Left forelimb (tissue), 1 donor: ENCODE measurements at places on chromosomes 6 and 20.

DNA sequence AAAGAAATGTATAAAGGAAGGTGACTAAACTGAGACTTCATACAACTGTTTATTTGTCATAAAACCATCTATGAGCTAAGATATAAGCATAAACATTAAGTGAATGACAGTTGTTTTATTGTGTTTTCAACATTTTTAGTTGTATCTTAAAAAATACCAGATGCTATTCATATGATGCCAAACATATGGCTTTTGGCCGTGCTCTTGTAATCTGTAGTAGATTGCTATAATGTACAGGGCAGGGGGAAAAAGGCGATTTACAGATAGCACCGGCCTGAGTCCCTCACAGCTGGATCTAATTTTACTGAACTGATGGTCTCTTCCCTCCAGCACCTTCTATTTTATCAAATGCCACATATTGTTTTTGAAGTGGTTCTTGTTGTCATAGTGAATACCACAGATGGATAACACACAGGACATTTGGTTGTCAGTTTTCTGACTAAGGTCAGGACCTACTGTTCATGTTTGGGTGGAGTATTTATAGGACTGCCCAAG is 48.2 kb downstream of the CENPW start:
- DNase-seq, result no peak

DNA sequence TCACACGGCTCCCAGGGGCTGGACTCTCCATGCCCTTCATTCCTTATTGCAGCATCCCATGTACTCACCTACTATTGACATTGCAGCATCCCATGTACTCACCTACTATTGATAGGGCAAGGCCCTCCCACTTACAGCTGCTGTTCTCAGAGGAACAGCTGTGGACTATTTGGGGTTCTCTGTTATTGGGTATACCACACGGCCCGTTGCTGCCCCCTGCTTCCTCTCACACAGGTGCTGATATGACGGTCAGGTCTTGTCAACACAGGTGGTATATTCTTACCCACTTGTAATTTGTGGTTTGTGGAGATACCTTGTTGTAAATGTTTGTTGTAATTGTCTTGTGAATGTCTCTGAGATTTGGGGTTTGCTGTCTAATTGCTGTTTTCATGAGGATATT is 18.8 kb downstream of the ALDH5A1 start:
- no peak for DNase-seq

- DNase-seq, result no peak
Measured at GRCh38 chr6:37069639-37070038, 64.2 kb downstream of the FGD2 start.

- DNase-seq, result no peak
Measured at GRCh38 chr6:45702849-45703739, 312.6 kb downstream of the CLIC5 start.

GRCh38 chr6:81981812-81982211 is 229.3 kb upstream of the TENT5A start:
- DNase-seq, result no peak

DNA sequence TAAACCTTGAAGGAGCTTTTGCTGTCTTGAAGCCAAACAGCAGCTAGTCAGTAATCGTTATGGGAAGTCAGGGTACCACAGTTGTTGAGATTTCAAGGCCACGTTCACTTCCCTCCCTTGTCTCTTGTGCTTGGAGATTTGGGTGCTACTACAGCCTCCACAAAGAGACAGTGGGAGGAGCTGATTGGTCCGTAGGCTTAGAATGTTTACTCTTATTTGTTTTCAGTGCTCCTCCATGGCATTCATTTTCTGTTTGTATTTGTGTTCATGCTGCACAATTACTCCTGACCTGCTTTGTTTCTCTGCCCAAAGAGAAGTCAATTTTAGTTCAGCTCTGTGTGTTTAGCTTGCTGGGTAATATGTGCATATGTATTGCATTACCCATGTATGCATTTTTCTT is 147.7 kb downstream of the PRL start:
- no peak for DNase-seq

DNA sequence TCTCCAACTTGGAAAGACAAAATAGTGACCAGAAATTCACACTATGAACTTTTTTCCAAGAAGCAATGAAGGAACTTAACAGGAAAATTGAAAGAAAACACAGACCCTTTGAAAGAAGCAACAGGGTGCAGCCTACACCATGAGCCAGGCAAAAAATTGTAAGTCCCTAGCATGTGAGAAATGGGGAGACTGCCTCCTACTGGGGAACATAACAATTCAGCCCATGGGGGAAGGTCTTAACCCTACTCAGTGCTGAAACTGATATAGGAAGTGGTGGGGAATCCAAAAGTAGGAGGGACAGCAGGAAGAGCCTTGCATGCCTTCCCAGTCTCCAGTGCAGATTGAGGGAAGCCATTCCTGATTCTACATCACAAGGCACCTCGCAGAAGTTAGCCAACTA is 235.1 kb upstream of the UFL1 start:
- no peak for DNase-seq

DNA sequence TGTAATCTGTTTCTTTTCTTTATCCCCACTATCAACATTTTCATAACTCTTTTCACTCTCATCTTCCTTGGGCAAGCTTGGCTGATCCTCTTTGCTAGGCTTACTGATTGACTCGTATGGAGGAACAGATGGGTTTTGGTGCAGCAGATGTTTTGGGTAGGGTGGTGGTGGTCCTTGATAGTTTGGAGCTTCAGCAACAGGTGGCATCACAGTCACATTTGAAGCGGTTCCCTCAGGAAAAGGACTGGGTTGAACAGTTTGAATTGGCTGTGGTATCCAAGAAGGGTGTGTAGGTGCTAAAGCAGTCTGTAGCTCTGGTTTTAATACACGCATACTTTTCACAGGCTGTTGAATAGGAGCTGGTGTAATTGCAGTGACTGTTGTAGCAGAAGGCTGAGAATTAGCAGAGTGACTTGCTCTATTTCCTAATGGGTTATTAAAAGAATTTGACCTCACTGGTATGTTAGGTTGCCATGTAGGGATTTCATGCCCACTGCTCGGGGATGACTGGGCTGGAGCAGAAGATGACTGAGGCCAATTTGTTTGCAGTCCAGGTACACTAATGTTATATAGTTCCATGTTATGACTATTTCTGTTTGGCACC is 34.5 kb downstream of the LATS1 start:
- no peak for DNase-seq

DNA sequence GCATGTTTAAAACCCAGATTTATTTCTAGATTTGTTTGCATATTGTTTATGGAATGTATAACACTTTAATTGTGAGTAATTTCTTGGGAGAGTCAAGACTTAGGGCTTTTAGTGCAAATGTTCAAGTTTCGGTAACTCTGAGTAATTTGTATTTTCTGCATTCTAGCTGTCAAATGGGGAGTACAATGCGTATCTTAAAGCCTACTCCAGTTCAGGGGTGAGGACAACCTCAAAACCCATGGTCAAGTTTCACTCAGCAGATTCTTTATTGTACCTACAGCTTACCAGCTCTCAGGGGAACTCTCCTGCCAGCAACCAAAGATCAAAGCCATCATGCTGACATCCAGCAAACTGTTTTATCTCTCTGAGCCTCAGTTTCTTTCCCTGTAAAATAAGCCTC is 458.6 kb upstream of the JARID2 start:
- no peak for DNase-seq

GRCh38 chr6:149132336-149132735 is 185.2 kb upstream of the TAB2 start:
- no peak for DNase-seq

DNA sequence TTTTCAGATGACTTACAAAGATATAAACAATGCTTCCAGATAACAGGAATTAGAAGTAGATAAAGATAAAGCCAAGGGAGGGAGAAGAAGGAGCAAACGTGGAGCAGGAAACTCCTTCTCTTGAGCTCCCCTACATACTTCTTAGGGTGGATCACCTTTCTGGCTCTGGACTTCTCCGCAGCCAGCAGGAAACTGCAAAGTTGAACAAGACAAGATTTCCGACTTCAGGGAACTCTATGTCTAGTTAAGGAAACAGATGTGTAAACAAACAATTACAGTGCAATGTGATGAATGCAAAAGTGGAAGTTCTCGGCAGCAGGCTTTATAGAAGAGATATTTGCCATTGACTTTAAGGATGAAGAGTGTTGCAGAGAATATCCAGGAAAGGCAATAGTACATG is 134.0 kb upstream of the MARCKS start:
- no peak for DNase-seq

DNA sequence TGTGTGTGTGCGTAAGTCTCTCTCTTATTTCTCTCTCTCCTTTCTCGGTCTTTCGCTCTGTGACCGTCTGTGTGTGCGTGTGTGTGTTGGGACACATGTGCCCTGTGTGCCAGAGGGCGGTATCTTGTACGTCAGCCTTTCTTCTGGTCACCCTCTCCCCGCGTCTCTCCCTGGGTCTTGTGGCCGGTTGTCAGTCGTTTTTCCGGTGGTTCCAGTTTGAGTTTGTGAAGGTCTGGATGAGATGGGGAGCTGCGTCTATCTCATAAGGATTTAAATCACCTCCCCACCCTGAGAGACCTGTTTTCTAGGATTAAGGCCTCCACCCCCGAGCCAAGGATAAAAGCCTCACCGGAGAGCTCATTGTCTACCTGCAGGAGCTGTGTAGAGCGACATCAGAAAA is 295.5 kb upstream of the ZNF337 start:
- no peak for DNase-seq

GRCh38 chr20:58754584-58754983 is 62.0 kb downstream of the NPEPL1 start:
- no peak for DNase-seq

DNA sequence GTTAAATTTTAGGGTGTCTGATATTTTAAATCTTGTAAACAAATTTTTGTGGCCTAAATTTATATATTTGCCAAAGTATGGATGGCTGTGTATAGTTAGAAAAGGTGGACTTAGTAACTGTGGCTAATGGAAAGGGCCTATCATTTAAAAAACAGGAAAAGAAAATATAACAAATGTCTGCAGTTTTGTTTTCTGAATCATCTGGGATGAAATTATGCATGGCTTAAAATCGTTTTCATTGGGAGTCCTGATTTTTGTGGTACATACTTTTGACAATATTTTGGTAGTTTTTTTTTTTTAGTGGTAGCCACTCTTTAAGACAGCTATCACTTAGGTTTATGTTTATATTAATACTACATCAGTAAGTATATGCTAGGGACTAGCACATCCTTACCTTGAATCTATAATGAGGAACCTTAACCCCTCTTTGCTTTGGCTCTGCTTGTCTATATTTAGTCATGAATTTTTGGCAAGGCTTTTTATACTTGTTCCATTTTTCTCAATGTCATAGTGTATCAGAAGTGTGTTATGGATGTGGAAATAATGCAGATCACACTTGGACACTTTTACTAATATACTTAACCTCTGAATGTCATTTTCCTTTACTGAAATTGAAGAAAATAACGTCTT is 5.6 kb downstream of the ARID1B start:
- DNase-seq, result no peak

GRCh38 chr20:43985121-43985520 is 70.5 kb downstream of the TOX2 start:
- no peak for DNase-seq

DNA sequence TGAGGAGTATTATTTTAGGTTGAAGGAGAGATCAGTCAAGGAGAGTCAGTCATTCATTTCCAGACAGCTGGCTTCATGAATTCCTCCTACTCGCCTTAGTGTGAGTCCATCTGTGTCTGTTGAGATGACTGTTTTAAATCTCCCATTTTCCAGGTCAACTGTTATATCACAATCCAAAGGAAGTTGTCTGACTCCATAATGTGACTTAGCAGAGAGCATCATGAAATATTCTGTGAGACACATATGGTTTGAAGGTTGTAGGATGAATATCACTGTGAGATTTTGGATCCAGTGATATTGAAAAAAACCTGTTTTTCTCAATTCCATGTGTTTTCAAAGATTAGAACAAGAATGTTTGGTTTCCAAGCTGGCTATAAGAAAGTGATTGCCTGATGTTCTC is 530.2 kb upstream of the MAN1A1 start:
- DNase-seq, result no peak

DNA sequence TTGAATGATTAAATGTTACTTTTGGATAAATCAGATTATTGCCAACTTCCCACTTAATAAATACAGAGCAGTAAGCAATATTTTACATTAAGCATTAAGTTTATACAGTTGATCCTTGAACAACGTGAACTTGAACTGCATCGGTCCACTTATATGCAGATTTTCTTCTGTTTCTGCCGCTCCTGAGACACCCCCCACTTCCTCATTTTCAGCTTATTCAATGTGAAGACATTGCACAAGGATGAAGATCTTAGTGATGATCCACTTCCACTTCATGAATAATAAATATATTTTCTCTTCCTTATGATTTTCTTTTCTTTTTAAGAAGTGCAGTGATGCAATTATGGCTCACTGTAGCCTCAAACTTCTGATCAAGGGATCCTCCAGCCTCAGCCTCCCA is 167.2 kb downstream of the LINC00237 start:
- DNase-seq, result no peak

GRCh38 chr6:33748841-33749240 is 2.1 kb upstream of the IP6K3 start:
- DNase-seq, result no peak

DNA sequence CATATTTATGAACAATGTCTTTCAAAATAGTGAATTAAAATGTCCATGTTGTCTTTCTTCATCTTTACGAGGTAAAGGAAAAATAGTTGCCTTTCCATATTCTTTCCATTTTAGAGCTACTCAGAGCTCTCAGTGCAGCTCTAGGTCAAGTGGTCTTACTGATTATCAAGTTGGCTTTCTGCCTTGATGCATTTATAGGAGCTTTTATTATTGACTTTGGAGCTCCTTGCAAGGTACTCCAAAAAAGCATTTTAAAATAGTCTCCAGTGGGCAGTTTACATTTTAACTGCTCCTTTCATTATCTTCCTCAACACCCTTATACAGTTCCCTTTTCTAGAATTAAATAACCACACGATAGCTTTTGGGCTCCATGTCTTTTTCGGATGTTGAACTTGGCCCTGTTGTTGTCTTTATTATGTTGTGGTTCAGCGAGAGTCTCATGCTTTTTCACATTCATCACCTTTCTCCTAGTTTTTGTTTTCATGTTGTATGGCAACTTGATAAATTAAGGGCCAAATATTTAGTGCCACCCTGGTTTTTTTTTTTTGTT is 122.9 kb downstream of the CLIC5 start:
- no peak for DNase-seq
